Left kidney (tissue), 8 donors: ENCODE measurements at places on chromosomes 13 and 19. TPM values are rescaled to one million over a fixed set of nuclear protein-coding genes. Genes with fewer than 3 reads are reported as not detected.

The PSG6 gene
- polyA plus RNA-seq, result not detected

The C19orf38 gene
- 1.4 TPM for polyA plus RNA-seq

The LIM2 gene
- polyA plus RNA-seq, result 0.18 TPM

The GNG7 gene
- polyA plus RNA-seq, result 5.4 TPM

The IQCN gene
- polyA plus RNA-seq, result 7.2 TPM

The RASGRP4 gene
- 0.67 TPM for polyA plus RNA-seq

- DNase-seq, result no peak
Observed at GRCh38 chr13:61880578-61881283, 465.1 kb upstream of the PCDH20 start.

DNA sequence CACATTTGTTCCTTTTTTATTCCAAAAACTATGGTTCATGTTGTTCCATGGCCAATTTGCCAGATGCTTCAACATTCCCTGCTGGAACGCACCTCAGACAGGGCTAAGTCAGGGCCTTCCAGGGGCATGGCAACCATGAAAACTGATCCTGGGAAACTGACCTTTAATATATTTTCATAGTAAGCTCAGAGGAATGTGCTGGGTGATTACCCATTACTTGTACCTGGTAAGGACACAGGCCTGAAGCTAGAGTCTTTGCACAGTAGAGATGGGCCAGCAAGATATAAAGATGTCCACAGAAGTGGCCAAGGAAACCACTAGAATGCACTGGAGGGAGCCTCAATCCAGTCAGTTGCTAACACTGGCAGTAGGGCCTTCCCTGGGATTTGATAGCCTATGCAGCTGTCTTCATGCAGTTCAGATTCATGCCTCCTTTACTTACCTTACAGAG is 353.1 kb downstream of the ENOX1 start:
- DNase-seq, result no peak

- DNase-seq, result no peak
Observed at GRCh38 chr19:33568706-33569105, 47.1 kb upstream of the PEPD start.

- peak; percentile 7 for DNase-seq
Observed at GRCh38 chr13:47332149-47332548, 435.3 kb upstream of the HTR2A start.

DNA sequence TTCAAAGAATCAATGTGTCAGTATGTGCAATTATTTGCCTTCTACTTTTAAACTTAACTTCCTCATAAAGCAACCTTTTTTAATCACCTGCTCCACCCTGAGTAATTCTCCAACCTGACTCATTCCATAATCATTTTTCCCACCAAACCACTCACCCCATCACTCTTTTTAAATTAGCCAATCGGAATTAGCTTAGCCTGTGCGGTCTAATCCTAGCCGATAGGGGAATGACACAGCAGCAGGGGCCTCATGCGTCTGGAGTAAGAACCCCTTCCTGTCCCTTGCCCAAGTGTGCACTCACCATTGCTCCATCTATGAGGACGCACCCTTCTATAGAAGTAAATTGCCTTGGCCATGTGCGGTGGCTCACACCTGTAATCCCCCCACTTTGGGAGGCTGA is 27.4 kb upstream of the ZNF83 start:
- DNase-seq, result no peak

GRCh38 chr19:18401580-18402112 is 4.2 kb upstream of the LRRC25 start:
- DNase-seq, result no peak

DNA sequence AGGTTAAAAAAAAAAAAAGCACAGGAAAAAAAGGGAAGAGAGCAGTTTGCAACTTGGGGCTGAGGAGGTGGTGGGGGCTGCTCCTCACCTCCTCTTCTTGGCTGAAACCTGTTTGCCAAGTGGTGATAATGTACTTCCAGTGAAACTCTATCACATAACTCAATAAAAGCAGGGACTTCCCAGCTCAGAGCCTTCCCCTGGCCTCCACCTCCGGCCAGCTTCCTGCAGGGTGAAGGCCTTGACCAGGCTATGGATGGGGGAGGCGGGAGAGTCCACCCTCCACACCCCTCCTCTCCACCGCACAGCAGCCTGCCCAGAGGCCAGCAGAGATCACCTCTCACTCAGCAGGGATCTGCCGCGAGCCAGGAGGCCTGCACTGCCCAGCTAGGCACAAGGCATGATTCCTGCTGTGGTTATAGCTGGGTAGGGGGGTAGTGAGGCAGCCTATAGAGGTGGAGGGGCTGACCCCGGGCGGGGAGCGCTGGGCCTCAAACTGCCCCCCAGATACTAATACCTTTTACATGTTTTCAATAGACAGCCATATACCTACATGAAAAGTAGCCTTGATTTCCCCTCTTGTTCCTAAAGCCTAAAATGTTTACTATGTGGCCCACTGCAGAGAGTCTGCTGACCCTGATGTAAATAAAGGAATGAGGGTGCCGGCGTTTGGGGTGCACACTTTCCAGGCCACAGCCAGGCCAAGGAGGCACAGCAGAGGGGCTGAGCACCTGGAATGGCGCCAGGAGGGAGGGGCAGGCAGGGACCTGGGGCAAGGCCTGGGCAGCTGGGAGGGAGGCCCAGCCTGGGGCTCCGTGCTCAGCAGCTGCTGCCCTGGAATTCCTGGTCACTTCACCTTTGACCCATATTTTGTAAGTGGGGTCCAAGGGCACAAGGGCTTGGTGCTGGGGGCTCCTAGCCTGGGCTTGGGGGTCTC is 10.3 kb downstream of the ZNF787 start:
- DNase-seq, result peak; percentile 35

GRCh38 chr19:45876161-45876410 is 9.9 kb downstream of the IRF2BP1 start:
- no peak for DNase-seq

GRCh38 chr19:3125900-3126524 is 9.8 kb upstream of the GNA15 start:
- no peak for DNase-seq

DNA sequence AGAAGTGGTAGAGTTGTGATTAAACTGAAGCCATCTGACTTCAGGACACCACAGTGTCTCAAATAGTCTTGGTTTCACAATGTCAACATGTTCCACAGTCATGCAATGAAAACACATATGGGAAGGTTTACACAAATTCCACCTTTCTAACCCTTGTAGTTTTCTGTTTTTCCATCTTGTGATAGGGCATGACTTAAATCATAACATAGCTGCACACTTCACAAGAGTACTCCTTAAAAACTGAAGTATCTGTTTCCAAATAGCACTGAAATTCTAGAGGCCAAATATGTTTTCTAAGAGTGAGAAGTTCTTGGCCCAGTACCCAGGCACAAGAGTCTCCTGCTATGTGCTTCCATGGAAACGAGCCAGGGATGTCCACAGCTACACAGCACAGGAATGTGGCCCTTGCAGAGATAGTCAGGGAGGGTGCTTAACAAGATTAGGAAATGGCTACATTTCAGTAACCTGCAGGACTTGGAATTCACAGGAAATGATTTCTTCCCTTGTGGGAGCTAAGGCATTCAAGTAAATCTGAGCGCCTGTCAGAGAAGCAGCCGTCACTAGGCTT is 269.1 kb downstream of the NDFIP2 start:
- peak; percentile 59 for DNase-seq

DNA sequence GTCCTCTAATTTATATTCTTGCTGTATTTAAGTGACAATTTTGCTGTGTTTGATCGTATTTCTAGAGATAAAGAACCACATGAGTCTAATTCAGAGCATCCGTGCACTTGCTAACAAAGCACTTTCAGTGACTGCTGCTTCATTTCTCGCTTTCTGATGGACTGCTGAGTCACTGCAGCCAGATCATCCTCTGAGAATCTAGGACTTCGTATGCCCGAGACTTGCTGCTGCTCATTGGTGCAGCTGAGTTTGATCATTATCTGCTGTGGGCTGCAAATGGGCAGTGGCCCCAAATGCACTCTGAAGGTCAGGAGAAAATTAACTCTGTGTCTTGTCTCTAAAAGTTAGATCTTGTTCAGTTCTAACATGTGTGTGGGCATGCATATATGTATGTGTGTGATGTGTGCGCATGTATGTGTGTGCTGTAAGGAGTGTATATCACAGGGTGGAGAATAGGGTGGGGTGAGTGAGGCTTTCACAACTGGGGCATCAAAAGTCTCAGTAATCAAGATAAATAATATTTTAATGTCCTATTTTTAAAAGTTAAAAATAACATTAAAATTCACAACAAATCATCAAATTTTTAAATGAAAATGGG is 342.6 kb downstream of the MTUS2 start:
- DNase-seq, result no peak
